Neural crest cell (in vitro differentiated cells): ENCODE measurements at places on chromosomes 6 and 20. TPM values are rescaled to one million over a fixed set of nuclear protein-coding genes. Genes with fewer than 3 reads are reported as not detected.
A peak's percentile ranks its signal among the peaks of the same experiment; 100 is the strongest.

- DNase-seq: no peak
Observed at GRCh38 chr6:83827050-83827449, 26.1 kb upstream of the RIPPLY2 start.

DNA sequence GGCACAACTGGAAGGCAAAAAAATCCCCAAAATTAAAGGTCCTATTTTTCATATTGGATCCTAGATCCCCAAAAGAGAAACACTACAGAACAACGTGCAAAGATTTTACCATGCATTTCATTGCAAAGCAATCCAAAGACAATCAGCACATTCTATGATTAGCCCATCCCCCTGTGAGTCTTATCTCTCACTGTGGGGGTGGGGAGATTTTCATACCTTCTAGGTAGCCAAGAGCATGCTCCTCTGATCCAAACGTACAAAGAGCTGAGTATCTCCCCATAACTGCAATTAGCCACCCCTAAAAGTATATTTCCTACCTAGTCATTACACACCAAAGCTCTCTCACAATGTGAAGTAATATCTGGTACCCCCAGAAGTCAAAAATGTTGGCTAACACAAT lies 22.2 kb upstream of the ENTPD6 start:
- DNase-seq: no peak

DNA sequence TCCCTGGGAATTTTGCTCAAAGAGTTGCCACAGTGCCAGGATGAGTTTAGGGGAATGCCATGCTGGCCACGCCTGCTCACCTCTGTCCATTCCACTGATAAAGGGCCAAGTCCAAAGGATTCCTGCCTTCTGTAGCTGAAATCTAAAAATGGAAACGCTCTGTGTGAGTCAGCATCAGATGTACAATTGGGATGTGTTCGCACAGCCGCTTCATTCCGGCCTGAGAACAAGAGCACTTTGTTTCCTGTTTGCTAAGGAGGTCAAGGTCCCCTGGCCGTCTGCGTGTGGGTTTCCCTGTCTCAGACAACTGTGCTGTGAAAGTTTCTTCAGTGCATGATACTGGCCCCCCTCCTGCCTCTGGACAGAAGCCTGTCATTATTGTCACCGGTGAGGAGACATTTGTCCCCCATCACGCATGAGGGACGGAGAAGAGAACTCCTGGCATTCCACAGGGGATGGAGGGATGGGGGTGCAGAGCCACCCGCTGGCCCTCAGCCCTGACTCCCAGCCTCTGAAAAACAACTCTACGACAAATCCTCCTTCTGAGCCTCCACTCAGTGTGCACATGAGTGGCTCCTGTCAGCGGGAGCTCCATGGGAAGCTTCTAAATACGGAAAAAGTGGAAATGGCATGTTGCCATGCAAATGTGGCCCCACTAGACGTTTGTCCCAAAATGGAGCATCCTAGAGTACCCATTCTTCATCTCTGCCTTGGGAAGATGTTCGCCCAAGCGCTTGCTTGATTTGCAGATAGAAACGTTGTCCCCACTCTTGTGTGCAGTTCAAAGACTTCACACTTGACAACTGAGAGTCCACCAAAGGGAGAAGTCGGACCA lies 143.5 kb upstream of the AFDN start:
- DNase-seq: peak; percentile 50

- no peak for DNase-seq
Observed at GRCh38 chr6:28360961-28361360, 11.2 kb downstream of the ZKSCAN3 start.

DNA sequence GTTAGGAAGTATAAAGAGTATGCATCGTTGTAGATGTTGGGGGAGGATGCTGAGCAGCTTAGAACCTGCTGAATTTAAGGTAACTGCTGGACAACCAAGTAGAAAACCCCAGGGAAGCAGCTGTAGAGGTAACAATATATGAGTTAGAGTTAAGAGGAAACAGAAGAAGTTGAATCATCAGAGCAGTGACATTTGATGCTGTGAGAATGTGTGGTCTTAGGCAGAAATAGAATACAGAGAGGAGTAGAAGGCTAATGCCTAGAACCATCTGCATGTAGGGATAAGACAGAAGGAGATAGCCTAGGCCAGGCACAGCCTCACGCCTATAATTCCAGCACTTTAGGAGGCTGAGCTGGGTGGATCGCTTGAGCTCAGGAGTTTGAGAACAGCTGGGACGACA lies 22.6 kb upstream of the DYNLRB1 start:
- DNase-seq: no peak

DNA sequence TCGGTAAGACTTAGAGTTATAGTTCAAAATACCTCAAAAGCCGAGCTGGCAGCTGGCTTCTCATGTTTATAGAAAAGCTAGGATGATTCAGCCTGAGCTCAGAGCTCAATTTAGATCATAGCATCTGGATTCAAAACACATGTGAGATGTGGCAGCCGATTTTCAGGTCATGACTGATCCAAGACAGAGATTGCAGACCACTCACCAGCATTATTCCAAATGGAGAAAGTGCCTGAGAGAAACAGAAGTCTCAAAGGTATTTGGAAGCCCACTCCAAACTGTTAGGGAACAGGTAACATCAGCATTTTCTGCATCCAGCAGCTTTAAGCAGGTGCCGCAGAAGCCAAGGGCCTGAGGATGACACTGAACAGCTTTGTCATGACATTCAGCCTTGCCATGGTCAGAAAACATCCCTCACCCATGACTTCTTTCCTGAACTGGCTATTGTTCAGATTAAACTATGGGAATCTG lies 102.2 kb downstream of the BACH2 start:
- no peak for DNase-seq

Gene RAET1G
- total RNA-seq: not detected in 2 replicates

DNA sequence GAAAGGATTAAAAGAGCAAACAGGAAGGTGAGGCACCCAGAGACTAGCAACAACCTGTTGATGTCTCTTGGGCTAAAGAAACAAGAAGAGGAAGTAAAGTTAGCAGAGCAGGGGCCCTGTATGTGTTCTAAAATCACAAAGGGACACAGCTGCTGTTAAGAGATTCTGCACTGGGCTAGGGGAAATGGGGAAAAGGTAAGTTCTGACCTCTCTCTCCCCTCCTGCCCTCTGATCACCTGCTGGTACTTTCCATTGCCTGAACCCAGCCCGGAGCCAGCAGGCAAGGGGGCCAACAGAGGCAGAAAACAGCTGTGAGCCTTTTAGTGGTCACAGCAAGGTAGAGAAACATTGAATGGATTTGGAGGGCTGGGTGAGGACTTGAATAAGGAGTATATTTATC lies 13.5 kb upstream of the CNR1 start:
- no peak for DNase-seq

Gene SAMD5
- total RNA-seq: 1.5 and 1.6 TPM in 2 replicates

DNA sequence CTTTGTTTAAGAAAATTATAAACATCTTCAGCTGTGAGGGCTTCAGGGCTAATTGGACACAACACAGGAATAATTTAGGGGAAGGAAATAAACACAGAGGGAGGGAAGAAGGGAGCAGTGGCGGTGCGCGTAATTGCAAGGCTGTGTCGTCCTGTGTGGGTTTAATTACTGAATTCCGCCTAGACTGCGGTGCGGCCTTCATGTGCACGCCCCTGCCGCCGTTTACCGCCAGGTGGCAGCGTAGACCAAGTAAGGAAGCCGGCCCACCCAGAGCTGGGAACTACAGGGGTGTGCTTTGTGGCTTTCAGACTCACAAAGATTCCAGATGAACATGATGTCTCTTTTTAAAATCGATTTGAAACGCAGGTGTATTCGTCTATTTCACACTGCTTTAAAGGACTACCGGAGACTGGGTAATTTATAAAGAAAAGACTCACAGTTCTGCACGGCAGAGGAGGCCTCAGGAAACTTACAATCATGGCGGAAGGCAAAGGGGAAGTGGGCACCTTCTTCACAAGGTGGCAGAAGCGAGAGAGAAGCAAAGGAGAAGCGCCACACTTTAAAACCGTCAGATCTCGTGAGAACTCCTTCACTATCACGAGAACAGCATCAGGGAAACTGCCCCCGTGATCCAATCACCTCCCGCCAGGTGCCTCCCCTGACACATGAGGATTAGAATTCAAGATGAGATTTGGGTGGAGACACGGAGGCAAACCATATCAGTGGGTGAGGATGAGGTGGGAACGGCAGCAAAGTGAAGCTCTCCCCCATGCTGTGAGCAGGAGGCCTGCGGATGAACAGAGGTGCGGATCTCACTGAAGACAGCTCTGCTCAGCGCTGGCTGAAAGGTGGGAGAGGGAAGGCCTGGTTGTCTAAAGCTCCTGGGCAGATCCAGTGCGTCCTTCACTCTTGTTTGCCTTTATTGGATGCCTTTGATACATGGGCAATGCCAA lies 222.0 kb upstream of the PDE10A start:
- DNase-seq: peak; percentile 94

DNA sequence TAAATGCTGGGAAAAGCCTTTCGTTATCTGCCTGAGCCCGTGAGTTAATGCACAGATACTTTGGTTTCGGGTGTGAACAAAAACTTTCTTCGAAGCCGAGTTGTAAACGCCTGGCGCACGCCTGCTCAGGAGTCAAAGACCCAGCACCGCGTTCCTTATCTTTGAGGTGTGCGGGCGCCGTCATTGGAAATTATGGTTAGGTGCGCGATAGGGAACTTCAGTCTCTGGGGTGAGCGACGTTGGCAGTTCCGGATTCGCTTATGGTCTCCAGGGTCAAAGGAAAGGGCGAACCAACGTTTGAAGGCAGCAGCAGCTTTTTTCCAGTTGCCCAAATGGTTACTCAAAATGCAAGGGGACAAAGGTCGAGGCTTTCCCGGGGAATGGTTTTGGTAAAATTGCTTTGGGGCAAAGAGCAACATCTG lies 853 bp downstream of the SLC22A3 start:
- no peak for DNase-seq

Gene NDUFAF5
- 30.3 and 32.6 TPM in 2 replicates for total RNA-seq

Gene BANF2
- not detected in 2 replicates for total RNA-seq

GRCh38 chr20:45465491-45466266 lies 3.9 kb upstream of the WFDC2 start:
- DNase-seq: no peak

GRCh38 chr6:46882645-46883044 lies 39.1 kb downstream of the ADGRF5 start:
- DNase-seq: no peak

DNA sequence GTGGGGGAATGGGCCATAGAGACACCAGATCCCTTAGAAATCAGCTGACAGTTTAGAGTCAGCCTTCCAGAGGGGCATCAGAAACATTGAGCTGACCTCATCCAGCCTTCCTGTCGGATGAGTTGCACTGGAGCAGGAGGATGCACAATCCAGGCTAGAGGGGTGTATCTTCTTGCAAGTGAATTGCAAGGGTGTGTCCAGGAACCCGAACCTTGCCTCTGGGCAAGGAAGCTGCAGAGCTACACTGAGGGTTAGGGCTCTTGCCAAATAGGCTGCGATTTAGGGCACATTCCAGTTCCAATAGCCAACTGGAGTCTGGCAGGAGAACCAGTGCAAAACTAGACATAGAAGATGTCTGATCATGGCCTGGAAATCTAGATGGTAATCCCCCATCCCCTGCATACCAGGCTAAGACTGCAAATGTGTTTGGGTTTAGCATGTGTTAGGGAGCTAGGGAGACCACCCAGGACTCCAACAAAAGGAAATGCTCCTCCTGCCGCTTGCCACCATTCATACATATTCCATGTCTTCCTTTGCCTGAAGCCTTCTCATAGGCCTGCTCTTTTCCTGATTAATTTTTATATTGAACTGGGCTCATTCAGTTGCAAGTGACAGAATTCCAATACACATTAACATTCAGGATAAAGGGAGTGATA lies 6.3 kb upstream of the UTRN start:
- DNase-seq: no peak

- DNase-seq: no peak
Observed at GRCh38 chr20:54064939-54065338, 5.5 kb downstream of the BCAS1 start.

GRCh38 chr6:105797983-105798453 lies 288.1 kb upstream of the PRDM1 start:
- DNase-seq: no peak

Gene TMEM200A
- 2.9 and 3.2 TPM in 2 replicates for total RNA-seq

DNA sequence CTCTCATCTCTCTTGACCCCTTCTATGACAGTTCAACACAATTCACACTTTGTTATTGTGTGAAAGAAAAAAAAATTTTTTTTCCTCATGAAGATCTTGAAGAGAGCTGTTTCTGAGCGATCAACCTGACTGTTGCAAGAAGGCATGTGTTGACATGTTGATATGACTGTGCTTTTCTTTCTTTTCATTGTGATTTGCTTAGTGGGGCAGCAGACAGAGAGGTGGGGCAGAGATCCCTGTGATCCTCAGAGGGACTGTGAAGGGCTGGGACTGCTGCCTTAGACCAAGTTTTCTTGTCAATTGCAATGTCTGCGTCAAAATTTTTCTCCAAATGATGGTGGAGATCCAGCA lies 70.8 kb upstream of the IYD start:
- DNase-seq: no peak

GRCh38 chr6:37207903-37208456 lies 38.0 kb downstream of the PIM1 start:
- peak; percentile 65 for DNase-seq

- DNase-seq: no peak
Observed at GRCh38 chr6:134956676-134957075, 6.8 kb upstream of the ALDH8A1 start.

DNA sequence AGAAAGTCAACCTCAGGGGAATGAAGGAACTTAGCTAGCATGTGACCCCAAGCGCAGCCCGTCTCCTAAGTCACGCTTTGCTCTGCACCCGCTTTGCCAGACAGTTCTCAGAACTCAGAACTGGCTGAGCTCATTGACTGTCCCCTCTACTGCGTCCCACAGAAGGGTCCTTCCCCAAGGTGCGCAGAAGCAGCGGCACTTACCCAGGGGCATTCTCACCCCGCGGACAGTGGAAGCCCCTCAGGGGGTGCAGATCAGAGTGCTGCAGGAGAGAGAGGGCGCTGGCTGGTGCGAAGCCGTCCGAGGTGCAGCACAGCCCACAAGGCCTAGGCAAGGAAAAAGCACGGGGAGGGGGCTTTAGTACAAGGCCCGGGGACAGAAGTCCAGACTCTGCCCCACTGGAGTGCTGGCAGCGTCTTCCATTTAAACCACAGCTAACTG lies 807 bp downstream of the SNHG17 start:
- DNase-seq: no peak

Gene ZNF165
- total RNA-seq: 0.91 and 0.98 TPM in 2 replicates

Gene NKX2-4
- total RNA-seq: not detected in 2 replicates

Gene NRN1
- 1.3 and 1.5 TPM in 2 replicates for total RNA-seq

GRCh38 chr6:144999127-144999526 lies 714.0 kb downstream of the UTRN start:
- no peak for DNase-seq

DNA sequence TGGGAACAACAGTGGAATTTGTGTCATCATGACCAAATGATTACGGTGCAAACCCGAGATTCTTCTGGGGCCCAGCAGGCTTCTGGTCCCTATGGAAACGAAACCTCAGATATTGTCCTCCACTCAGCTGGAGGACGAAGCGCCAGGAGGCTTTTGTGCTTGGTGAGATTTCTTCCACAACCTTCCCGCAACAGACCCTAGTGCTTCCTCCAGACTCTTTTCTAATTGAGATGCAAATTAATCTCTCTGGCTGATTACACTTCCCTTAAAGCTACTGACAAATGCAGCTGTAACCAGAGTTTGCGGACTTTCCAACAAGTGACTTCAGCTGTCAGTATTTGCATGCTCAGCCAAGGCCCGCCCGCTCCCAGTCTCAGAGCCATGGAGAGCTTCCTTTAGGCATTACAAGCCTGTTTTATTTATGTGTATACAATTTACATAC lies 96.0 kb downstream of the INSM1 start:
- peak; percentile 29 for DNase-seq
